ENCODE measurements at places on chromosomes 11 and 22. TPM values are rescaled to one million over a fixed set of nuclear protein-coding genes. Genes with fewer than 3 reads are reported as not detected.

GRCh38 chr11:129419386-129419785 lies 43.7 kb downstream of the BARX2 start:
- no peak overlapping the region for H3K4me3 ChIP-seq
- H3K4me1 ChIP-seq: no peaks in the 10 kb centered on the region
- no peak for DNase-seq
- H3K27ac ChIP-seq: no peak overlapping the region

DNA sequence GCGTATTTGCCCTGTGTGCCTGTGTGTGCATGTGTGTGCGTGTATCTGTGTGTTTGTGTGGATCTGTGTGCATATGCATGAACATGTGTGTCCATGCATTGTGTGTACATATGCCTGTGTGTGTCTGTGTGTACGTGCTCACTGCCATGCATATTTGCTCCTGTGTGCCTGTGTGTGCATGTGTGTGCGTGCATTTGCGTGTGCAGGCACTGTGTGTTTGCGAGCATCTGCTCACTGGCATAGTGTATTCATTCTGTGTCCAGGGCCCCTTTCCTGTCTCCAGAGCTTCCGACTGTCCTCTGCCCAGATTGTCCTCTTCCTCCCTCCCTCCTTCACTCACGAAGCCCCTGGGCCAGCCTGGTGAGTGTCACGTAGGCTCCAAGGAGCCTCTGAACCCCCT lies 5.8 kb downstream of the EMID1 start:
- H3K27ac ChIP-seq: no peak overlapping the region

DNA sequence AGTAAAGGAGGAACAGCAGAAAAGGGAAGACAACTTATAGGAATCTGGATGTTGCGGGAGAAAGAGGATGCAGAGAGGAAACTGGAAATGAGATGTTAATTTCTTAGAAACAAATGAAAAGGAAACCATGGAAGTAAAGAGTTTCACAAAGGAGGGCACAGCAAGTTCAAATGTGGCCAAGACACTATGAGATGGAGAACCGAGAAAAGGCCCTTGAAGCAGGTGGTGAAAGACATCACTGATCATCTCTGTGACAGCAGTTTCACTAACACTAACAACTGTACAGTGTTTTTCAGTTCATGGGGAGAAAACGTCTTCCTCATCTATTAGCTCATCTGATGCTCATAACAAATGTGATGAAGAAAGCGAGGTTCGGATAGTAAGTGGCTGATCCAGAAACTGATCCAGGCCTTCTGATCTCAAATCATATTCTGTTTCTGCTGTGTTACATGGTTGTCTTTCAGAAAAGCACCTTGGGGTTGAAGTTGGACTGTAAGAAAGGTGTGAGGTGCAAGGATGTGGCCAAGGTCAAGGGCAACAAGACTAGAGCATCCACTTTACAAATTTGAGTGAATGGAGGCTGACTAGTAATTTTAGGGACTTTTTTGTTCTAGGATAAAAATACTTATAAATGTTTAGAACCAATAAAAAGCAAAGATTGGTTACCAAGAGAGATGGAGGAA lies 492.1 kb upstream of the CADM1 start:
- H3K4me1 ChIP-seq: no peaks in the 10 kb centered on the region
- H3K4me3 ChIP-seq: no peak overlapping the region
- no peak for DNase-seq

GAL3ST3 gene
- not detected for total RNA-seq

- no peak overlapping the region for H3K27ac ChIP-seq
- H3K36me3 ChIP-seq: no peaks in the 10 kb centered on the region
- DNase-seq: peak; percentile 32
- no peak overlapping the region for H3K4me3 ChIP-seq
These were observed 1.4 kb upstream of the NEFH start for GRCh38 chr22:29478326-29479276.
